ENCODE measurements at places on chromosomes 2 and 18.

DNA sequence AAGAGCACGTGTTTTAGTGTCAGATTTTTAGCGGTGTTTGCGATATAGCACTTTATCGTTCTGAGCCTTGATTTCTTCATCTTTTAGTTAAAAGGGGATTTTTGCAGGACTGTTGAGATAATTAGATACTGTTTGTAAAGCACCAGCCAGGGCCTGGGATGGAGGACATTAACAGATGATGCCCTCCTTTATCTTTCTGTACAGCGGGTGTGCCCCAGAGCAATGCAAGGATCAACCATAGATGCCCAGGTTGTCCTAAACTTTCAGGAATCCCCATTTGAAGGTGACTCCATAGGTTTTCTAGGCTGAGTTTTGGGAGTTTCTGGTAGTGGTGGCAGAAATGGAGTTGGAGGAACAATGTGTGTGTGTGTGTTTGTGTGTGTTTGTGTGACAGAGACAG lies 97.0 kb upstream of the SPRED2 start:
- DNase-seq: no peak

- DNase-seq: no peak
Observed at GRCh38 chr2:7378591-7378990, 461.4 kb downstream of the RNF144A start.

DNA sequence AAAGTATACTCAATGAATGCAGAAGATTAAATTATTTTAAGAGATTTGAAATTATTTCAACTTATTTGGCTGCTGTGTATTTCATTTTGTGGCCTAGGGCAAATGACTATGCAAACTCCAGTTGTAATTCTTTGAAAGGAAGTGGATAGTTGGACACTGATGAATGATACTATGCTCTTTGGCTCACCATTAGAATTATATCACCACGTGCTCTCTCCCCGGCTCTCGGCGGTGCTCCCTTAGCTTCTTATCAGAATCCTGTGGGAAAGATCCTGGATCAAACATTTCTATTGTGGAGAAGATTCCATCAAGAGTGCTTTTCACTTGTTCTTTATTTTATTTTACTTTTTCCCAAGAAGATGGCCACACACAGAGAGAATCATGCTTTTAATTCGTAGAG lies 55.2 kb downstream of the ADCYAP1 start:
- no peak for DNase-seq

DNA sequence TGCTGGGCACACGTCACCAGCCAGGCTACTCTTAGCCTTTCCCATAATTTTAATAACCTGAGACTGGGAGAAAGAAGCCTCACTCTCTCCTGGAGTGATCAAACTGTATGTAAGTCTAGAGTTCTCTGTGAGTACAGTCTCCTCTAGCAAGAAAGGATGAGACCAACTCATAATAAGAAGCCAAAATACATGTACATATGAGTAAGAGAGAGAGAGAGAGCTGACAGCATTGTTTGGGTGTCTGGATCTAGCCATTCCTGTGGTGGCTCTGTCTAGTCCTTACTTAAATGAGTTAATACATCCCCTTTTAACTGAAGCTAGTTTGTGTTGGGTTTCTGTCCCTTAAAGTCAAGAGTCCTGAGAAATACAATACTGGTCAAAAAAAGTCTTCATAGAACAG lies 26.0 kb upstream of the ANXA4 start:
- no peak for DNase-seq

- no peak for DNase-seq
Observed at GRCh38 chr2:59935005-59935404, 618.4 kb downstream of the BCL11A start.

DNA sequence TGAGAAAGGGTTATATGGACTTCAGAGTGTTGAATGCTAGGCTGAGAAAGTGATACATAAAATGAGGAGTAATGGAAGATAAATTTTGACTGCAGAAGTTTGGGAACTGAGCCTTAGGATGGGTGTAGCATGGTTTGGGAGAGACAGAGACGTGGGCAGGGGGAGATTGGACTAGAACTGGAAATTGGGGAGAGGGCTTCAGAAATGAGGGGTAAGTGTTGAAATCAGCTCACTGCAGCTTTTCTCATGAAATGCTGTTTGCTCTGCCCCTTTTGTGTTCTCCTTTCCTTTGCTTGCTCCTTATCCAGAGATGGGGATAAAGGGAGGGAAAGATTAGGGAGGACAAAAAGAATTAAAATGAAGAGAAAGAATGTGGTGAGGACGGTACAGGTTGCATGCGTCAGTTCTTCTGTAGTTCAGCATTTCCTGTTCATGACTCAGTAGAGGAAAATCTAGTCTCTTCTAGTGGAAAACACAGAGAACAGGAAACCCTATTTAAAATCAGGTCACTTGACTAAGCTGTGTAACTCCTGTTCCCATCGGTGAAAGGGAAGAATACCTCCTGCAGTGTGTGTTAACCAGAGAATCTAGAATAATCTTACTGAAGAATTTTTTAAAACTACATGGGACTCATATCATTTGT lies 105.6 kb downstream of the CRIM1 start:
- DNase-seq: no peak

DNA sequence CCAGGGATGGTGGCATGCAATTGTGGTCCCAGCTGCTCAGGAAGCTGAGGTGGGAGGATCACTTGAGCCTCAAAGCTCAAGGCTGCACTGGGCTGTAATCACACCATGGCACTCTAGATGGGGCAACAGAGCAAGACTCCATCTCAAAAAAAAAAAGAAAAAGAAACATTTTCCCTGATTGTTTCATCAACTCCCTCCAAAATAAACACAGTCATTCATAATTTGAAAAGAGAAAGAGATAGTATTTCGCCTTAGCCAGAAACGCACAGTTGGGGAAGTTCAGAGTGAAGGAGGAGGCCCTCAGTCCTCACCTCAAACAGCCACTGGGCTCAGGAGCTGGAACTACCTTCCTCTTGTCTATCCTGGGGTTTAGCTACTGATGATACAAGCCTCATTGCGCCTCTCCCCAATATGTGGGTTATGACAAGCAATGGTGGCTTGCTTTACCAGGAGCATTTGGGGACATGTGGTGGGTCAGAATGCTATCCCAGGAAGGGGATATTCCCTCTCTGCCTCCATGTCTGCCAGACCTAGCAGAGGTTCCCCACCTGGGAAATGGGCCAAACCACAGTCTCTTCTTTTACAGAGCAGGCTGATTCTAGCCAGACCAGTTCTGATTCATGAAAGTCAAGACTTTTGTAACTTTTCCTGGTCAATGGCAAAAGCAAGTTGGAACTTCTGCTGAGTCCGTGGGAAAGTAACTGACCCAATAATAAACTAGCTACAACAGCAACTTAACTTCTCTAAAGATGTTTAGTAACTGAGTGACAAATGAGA lies 22.2 kb upstream of the TMEM87B start:
- no peak for DNase-seq

- no peak for DNase-seq
Observed at GRCh38 chr2:152790883-152791282, 72.5 kb downstream of the ARL6IP6 start.

DNA sequence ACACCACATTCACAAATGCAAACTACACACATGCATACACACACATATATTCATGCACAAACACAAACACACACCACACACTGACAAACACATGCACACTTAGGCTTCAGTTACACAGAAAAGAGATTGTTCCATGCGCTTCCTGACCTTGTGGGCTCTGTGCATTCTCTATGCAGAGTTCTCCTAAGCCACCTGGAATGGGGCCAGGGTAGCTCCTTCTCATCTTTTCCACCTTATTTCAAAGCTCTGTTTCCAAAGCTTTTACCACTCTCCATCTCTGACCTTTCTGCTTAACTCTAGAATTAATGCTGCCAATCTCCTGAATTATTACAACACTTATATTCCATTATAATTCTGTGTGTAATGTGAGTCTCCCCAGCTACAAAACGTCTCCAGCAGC lies 522.3 kb upstream of the MYT1L start:
- no peak for DNase-seq

GRCh38 chr2:222950638-222951285 lies 89.9 kb downstream of the ACSL3 start:
- no peak for DNase-seq

- no peak for DNase-seq
Observed at GRCh38 chr2:19866771-19867170, 35.0 kb downstream of the TTC32 start.

DNA sequence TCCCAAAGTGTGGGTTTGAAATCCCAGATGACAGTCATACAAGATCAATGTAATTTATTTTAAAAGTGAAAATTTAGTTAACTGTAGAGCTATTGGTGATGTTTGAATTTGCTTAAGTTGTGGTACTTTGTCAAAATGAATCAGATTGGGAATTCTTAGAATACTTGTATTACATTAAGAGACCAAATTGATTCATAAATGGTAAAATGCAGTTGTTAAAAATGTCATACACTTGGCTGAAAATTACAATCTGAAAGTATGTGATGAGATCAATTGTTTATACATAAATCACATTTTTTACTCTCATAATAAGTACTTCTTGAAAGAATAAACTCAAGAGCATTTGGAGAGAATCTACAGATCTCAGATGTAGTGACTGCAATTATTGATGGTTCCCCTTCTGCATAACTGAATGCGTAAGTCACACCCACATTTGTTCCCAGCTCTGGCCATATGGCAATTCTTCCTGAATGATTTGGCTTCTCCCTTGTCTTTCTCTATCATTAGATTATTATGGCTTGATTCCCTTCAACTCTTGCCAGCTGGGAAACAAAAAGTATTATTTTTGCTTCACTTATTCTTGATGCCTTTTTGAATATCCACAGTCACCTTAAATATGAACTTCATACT lies 558.5 kb downstream of the CPS1 start:
- no peak for DNase-seq

DNA sequence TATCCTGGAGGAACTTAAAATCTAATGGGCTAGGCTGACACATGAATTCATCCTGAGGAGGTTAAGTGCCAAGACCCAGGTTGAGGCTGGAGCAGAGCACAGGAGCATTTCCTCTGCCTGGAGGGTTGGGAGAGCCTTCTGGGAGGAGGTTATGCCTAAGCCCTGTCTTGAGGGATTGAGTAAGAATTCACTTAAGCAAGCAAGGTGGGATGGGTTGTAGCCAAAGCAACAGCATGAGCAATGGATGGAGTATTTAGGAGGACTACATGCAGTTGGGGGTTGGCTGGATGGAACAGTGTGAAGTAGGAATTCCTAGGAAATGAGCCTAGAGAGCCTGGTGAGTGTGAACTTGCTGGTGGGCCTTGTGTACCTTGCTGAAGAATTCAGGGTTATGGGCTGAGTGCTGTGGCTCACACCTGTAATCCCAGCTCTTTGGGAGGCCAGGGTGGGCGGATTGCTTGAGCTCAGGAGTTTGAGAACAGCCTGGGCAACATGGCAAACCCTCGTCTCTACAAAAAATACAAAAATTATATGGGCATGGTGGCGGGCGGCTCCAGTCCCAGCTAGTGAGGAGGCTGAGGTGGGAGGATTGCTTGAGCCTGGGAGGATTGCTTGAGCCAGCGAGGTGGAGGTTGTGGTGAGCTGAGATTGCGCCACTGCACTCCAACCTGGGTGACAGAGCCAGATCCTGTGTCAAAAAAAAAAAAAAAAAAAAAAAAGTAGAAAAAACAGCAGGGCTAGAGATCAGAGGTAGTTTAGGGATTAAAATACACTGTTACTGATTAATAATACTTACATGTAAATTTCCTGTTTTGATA lies 22.2 kb downstream of the TANC1 start:
- DNase-seq: no peak

GRCh38 chr2:71910277-71910676 lies 237.4 kb downstream of the CYP26B1 start:
- DNase-seq: no peak

GRCh38 chr2:33240178-33240577 lies 236.3 kb upstream of the RASGRP3 start:
- DNase-seq: no peak

DNA sequence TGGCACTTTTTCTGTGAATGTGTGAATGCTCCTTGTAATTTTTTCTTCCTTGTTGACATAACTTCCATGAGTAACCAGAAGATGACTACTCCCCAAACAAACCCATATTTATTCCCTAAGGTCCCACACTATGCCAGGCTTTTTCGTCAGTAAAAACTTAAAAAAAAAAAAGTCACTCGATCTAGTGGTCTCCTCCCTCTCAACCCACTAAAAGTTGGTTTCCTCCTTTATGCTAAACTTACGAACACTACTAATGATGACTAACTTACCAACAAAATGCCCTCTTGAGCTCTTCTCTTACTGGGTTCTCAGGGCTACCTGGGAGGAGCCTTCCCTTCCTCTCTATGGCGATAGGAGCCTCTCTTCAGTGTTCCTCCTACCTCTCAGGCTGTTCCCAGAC lies 18.2 kb downstream of the ACVR1 start:
- no peak for DNase-seq

DNA sequence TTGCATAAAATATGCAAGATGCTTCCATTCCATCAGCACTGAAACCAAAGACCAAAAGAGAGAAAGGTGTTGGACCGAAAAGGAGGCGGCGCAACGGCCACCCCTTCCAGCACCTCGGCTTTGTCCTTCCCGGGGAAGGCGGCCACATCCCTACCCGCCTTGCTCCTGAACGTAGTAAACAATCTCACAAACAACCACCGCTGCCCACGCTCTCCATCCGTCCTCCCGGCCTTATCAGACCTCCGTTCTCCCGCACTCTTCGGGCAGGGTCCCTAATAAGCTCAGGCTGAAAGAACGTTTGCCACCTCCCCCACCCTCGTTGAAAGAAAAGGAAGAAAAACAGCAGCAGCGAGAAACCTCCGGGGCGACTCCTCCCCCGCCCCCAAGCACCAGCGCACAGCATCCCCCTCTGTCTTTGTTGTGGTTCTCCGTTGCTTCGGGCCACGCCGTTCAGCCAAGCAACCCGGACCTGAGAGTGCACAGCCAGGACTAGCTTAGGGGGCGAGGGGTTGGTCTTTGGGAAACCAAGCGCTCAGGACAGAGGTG lies 4.4 kb downstream of the EVX2 start:
- no peak for DNase-seq

DNA sequence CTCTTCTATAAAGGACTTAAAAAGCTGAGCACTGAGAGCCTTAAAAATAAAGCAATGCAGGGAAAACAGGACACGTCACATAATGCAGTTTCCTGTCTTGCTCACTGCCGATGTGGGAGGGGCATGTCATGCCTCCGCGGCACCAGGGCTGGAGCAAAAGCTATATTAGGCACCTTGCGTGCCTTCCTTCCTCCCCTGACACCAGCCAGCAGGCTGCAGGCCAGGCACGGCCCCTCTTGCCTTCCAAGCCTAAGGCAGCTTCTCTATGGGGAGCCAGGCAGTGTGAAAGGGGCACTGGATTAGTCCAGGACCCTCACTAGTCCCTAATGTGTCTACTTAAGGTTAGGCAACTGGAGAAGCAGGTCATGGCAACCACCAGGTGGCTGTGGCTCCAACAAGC lies 26.3 kb downstream of the MRPL35 start:
- no peak for DNase-seq

DNA sequence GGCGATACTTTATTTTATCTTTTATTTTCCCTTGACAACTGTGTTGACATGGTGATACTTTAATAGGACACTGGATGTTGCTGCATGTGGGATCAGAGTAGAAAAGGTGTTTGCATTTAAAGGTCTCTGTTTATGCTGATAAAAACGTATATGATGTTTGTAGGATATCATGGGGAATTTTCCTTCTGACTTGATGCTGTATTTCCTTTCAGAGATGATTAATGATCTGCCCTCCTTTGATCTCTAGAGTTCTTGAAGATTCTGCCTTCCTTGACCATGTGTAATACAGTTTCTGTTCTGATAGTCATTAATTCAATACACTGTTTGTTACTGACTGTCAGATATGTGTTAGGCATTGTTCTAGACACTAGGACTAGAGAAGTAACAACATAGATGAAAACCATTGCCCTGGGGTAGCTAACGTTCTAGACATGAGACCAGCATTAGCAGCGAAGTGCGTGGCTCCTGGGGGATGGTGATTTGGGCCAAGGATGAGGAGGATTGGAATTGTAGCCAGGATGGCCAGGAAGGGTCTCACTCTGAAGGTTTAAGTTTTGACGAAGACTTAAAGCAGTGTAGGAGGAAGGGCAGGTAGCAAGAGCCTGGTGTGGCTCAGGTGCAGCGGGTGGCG lies 2.8 kb downstream of the ATG4B start:
- no peak for DNase-seq

Data from effector memory CD4-positive, alpha-beta T cell (primary cell).